Stimulated activated CD8-positive, alpha-beta memory T cell treated with anti-CD3 and anti-CD28 coated beads, Interleukin-7, amount 100 ng/mL, for 1 hour (primary cell): ENCODE measurements at places on chromosomes 2 and 18.

DNA sequence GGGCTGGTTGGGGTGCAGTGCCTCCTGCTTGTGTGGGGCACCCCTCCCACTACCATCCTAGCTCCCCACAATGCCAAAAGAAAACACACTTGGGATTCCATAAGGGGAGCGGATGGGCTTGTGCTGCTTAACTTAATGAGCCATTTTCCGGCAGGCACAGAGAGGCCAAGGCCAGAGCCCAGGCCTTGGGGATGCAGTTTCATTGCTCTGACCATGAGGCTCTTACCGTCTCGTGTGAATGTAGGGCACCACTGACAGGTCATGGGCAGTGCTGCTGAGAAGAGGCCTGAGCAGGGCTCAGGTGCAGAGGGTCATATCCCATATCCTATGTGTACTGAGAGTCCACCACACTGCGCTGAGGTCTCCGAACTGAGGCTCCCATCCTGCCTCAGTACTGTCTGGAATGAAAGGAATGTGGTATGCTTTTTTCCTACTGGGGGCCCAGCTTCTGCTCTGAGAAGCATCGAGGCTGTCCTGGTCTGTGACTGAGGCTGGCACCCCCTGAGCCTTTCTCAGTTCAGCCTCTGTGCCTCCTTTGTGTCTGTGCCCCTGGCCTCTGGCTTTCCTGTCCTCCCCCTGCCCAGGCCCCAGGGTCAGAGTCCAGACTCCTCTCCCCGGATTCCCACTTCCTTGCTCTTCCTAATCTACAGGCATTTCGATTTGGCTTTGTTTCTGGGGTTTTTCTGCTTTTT is 45.2 kb upstream of the MAPRE3 start:
- DNase-seq, result no peak

DNA sequence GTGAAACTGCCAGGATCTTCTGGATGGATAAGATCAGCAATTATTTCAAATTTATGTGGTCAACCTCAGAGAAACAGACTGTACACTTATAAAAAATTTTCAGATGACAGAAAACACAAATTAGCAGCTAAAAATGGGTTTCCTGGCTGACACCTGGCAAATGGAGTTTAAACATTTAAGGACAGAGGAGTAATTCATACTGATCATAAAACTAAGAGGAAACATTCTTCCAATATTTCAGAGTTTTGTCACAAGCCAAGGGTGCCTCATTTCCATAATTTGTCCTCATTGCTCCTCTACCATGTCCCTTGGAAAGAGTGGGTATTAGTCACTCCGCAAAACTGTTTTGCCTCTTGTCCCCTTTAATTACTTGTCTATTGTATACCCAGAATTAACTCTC is 70.2 kb downstream of the TMEFF2 start:
- no peak for DNase-seq

DNA sequence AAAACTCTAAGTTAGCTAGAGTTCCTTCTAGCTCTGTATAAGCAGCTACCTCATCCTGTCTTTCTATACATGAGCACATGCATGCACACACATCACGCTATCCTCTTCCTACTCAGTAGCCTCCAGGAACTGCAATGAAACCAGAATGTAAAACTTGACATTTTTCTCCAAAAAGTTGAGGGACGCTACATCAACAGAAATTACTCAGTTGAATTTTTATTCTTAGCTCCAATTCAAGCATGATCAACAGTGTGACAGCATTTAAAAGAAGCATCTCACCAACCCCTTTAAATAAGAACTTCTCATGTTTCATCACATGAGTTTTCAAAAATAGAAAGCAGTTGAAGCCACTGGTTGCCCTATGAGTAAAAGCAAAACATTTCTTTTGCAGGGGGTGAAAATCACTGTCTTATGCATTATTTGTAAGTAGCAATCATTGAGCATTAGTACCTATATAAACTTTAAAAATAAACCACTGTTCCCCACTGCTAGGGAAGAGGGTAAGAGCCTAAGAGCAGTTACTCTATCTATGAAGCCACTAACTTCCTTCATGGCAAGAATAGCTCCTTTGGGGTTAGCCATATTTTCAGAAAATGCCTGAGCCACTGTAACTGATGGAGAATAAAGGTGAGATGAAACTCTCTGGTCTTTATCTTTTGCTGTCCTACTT is 77.9 kb upstream of the ARL5A start:
- DNase-seq, result no peak

DNA sequence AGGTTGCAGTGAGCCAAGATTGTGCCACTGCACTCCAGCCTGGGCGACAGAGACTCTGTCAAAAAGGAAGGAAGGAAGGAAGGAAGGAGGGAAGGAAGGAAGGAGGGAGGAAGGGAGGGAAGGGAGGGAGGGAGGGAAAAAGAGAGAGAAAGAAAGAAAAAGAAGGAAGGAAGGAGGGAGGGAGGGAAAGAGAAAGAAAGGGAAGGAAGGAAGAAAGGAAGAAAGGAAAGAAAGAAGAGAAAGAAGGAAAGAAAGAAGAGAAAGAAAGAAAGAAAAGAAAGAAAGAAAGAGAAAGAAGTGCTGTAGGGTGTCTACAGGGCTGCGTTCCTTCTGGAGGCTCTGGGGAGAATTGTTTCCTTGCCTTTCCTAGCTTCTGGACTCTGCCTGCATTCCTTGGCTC is 22.5 kb upstream of the RAB11FIP5 start:
- no peak for DNase-seq

DNA sequence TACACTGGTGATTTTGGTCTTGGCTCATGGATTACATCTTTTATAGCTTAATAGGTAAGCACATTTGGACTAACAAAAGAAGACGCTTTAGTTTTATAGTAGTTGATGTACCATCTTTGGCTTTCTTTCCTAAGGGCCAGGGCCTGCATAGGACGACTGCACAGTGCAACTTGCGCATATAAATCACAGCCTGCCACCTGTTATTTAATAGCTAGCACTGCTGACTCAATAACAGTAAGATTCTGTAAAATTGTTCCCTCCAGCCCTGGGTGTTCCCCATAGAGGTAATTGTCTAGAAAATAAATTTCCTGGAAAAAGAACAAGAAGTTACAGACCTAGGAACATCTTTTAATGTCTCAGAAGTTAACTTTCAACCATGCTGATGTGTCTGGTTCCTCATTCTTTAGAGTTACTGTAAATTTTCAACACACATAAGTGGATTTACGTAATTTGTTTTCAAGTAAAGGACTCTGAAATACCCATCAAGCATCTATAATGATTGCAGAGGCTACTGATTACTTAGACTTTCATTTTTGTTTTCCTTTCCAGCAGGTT is 594.2 kb upstream of the NXPH2 start:
- DNase-seq, result no peak
